ENCODE measurements at places on chromosomes 12 and 14.

DNA sequence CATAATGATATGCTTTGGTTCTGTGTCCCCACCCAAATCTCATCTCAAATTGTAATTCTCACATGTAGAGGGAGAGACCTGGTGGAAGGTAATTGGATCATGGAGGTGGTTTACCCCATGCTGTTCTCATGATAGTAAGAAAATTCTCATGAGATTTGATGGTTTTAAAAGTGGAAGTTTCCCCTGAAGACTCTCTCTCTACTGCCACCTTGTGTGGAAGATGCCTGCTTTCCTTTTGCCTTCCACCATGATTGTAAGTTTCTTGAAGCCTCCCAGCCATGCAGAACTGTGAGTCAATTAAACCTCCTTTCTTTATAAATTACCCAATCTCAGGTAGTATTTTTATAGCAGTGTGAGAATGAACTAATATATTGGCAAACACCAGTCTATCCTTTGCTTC, 260.4 kb upstream of the PPFIA2 start:
- DNase-seq: no peak

- DNase-seq: no peak
Observed at GRCh38 chr14:55661029-55661428, 81.0 kb downstream of the KTN1 start.

- no peak for DNase-seq
Observed at GRCh38 chr12:100718187-100718586, 76.4 kb upstream of the ANO4 start.

- DNase-seq: no peak
Observed at GRCh38 chr12:128191380-128191779, 75.6 kb upstream of the TMEM132C start.

GRCh38 chr14:50670196-50670865, 2.2 kb upstream of the SAV1 start:
- DNase-seq: no peak

DNA sequence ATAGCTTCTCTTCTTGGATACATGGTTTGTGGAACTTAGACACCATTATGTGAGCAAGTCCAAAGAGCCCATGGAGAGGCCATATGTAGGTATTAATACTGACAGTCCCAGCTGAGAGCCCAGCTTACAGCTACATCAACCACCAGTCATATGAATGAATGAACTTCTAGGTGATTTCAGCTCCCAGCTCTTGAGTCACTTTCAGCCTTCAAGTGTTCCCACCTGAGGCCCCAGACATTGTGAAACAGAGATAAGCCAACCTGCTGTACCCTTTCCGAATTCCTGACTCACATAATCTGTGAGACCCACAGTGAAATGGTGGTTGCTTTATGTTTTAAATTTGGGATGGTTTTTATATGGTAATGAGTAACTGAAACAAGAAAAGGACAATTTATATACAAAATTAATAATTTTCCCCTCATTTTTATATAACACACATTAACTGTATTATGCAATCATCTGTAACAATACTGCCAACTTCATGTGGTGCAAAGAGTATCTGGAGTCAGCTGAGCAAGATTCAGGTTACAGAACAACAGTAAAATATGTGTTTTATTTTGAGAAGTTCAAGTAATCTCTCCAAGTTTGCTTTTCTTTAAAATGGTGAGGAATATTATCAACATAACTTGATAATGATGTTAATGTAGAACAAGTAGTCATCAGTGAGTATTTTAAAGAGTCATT, 27.7 kb upstream of the FBXO33 start:
- DNase-seq: no peak

GRCh38 chr14:88551980-88552431, 2.8 kb downstream of the PTPN21 start:
- no peak for DNase-seq

DNA sequence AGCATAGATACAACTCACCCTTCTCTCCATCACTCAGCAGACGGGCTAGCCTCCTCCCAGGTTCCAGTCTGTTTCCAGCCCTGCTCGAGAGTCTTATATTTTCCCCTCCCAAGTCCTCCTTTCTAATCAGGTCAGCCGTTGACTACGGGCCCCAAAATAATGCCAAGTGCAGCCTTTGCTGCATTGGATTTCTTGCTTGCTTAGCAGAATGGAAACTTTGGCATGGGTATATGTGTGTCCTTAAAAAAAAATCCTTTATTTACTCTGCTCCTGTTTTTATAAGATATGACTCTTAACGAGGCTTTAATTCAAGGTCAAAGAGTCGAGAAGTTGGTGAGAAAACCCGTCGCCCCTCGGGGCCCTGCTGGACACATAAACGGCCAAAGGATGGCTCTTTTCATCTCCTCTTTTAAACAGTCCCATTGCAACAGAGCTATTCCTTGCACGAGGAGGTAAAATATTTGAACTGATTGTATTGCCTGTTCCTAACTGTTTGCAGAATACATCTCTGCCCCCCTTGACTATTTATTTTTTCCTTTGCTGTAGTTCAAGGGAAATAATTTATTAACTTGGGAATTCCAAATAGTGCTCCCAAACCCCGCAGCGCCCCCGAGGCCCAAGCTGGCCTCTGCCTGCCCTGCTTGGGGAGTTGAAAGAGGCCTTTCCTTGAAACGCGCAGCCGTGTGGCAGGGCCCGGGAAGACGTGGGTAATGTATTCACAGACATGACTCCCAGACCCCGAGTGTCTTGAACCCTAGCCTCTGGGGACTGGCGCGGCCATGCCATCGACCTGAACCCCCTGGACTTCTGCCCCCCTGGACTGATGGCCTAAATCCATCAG, 156.5 kb upstream of the MYL2 start:
- no peak for DNase-seq

DNA sequence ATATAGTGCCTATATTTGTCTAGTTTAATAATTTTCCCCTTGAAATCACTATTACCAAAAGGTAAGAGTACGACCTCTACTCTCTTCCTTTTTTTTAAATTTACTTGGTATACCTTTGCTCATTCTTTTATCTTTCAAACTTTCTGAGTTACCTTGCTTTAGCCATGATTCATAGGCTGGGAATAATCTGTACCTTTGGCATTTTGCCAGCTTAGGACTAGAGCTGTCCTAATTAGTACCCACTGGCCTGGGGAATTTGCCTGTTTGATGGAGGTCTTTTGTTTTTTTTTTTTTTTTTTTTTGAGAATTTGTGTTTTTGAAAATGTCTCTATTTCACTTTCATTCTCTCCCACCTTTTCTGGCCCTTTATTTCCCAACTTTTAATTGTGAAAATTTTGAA, 8.7 kb upstream of the SLC4A8 start:
- DNase-seq: no peak
